ENCODE measurements at places on chromosomes 6 and 20.

GRCh38 chr6:37648465-37649330 lies 49.0 kb downstream of the MDGA1 start:
- DNase-seq = no peak

DNA sequence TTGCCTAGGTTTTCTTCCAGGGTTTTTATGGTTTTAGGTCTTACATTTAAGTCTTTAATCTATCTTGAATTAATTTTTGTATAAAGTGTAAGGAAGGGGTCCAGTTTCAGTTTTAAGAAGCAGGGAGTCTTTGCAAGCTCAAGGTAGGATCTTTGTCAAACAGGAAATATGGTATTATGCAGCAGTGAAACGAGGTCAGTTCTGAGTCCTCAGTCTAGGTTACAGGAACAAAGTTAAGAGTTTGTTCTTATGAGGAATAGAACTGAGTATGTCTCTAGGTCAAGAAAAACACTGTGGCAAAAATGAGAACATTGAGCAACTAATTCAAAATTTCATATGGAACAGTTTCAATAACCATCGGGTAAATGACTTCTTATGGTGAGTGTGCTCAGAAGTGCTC lies 63.6 kb downstream of the GCLC start:
- DNase-seq = no peak

DNA sequence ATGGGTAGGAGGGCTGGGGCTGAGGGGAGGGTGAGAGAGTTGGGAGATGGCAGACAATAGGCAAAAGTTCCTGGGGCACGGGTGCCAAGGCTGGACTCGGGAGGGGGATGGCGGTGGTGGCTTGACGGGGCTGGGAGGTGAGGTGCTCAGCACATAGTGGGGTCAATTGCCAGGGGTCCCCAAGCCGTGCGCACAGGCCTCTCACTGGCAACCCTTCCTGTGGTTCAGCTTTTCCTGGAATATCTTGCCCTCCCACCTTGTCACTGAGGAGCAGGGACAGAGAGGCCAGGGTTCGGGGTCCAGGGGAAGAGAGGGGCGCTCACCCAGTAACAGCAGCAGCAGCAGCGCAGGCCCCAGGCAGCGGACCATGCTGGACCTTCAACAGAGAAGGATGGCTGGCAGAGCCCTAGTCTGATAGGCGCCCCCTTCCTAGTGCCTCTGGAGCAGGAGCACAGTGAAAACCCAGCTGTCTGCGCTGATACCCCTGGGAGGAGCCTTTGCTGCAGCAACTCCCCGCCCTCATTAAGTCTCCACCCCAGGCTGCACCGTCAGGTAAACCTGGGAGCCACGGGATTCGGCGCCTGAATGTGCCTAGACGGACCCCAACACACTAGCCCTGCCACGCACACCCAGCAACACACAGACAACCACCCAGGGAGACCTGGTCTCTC lies at the start of gene GFRA4:
Gene GFRA4, minus strand, starts transcription at position 369 of the 671 bp plus-strand sequence. Its CDS starts 0 bp downstream, at position 369.
- DNase-seq = no peak

DNA sequence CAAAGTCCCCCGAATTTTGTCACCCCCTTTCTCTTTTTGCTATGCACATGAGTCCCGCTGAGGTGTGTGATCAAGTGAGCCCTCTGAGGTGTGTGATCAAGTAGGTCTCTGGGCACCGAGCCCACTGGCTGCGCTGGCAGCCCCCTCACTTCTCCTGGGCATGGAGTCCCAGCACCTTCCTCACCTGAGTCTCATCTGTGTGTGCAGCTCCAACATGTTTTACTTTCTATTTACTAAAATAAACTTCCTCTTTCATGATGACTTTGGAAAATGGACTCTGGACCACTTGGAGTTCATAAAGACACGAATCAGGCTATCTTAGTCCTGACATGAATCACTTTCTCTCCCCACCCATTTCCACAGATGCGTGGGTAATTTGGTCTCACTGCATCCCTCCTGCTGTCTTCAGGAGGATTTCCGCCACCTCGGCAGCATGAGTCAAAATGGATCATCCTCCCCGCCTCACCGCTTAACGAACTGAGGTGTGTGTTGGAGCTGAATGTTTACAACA lies 39.8 kb downstream of the PRDM1 start:
- DNase-seq = no peak

- DNase-seq = no peak
Observed at GRCh38 chr20:43894491-43894890, 20.2 kb upstream of the TOX2 start.

DNA sequence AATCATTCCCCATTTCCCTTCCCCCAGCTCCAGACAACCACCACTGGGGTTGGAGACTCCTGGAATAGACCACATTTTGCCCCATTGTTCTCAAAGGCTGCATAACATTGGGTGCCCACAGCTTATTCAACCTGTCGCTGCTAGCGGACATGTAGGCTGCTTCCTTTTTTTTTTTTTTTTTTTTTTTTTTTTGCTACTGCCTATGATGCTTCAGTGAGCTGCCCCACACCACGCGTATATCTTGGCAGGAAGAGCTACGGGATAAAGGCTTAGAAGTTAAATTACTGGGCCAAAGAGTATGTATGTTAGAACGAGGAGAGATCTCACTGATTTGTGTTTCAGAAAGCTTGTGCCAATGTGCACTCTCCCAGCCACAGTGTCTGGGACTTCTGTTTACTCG lies 7.0 kb downstream of the LBP start:
- no peak for DNase-seq

- DNase-seq = no peak
Observed at GRCh38 chr6:158492881-158493280, 67.0 kb upstream of the TMEM181 start.

DNA sequence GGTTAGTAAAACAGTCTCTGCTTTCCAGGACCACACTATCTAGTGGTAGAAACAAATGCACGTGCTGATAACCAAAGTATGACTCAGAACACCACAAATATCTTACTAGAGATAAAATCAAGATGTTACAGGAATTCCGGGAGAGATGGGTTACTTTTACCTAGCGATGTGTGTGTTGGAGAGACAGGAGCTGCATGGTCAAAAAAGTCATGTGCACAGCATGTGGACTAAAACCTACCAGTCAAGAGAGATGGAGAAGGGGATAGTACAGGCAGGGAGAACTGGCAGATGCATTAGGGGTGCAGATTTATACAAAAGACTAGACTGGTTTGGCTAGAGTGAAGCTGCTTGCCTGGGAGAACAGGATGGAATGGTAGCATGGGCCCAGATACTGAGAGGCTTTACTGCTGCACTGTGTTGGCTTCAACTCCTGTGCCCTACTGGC lies 75.3 kb upstream of the MRAP2 start:
- DNase-seq = peak; percentile 3

DNA sequence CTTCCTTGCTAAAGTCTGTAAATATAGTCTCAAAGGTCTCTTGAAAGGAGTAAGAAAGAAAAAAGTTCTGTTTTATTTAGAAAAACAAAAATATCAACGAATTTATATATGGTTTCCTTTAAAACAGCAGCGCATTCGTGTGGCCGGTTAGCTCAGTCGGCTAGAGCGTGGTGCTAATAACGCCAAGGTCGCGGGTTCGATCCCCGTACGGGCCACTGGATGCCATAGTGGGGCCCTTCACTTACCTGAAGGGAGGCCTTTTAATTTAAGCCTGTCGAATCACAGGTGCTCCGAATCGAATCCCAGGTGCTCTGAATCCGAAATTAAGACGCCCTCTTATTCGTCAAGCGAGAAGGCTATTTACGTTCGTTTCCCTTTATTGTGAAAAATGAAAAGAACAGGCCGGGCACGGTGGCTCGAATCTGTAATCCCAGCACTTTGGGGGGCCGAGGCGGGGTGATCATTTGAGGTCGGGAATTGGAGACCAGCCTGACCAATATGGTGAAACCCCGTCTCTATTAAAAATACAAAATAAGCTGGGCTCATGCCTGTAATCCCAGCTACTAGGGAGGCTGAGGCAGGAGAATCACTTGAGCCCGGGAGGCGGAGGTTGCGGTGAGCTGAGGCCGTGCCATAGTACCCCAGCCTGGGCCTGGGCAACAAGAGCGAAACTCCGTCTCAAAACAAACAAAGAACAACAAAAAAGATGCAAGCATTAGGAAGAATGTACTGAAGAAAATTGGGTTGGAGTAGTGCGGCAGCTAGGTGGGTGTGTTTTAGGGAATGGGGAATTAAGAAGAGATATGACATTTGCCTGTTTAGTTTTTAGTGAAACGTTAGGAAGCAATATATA lies 195.8 kb upstream of the ZNF184 start:
- DNase-seq = peak; percentile 63

- DNase-seq = no peak
Observed at GRCh38 chr6:161802231-161802630, 528.4 kb upstream of the AGPAT4 start.

GRCh38 chr6:9292975-9293374 lies 857.6 kb upstream of the SLC35B3 start:
- DNase-seq = no peak

DNA sequence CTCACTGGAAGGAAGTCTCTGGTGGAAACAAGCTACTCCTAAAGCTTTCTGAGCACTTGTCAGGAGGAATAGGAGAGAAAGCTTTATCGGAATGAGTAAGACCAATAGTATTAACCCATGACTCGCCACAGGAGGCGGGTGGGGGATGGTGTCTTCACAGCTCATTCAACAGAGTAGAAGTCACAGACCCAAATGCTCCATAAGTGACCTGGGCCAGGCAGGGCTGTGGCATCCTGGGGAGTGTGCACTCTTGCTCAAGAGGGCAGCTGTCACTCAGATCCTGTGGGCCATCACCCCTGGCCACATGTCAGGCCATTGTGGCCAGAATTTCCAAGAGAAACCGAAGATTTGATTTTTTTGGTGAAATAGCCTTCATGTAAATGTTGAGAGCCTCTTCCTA lies 116.0 kb downstream of the SYCP2 start:
- DNase-seq = no peak

DNA sequence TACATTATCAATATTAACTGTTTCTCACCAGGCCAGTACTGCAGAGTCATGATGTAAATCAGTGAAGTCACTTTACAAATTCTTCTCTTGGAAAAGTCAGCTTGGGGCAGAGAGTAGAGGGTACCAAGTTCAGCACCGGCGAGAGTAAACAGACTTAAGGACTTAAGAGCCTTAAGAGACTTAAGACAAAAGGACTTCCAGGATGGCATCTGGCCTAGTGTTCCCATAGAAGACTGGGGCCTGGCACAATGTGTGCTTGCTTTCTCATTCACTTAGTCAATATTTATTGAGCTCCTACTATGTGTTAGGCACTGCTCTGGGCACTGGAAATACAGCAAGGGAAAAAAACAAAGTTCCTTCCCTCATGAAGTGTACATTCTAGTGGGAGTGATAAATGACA lies 1.4 kb upstream of the SNPH start:
- no peak for DNase-seq

DNA sequence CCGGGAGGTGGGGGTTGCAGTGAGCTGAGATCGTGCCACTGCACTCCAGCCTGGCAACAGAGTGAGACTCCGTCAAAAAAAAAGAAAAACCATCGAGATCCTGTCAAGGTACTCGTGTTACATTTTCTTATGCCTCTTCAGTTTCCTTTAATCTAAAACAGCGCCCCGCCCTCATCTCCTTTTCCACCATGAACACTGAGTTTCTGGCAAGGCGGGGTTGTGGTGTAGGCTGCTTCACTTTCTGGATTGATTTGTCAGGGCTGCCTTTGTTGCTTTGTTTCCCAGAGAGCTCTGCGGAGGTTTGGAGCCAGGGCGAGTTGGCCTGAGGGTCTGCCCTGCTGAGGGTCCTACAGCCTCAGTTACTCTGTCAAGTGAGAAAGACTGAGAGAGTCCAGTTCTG lies 8.9 kb downstream of the ITPR3 start:
- DNase-seq = no peak

DNA sequence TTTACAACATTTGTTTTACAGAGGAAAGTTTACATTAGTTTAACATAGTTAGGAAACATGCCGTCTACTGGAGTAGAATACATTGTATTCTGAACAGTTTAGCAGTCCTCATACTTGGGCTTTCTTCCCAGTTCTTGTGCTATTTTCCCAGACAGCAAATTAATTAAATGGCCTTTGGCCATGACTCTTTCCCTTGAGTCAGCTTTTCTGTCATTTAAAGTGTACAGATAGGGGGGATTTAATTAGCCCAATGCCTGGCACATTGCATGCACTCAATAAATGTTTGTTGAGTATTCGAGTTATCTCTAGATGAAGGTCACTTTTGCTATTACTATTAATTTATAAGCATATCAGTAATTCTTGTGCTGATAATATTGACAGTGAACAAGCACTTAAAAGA lies 1.6 kb downstream of the TMEM244 start:
- no peak for DNase-seq

DNA sequence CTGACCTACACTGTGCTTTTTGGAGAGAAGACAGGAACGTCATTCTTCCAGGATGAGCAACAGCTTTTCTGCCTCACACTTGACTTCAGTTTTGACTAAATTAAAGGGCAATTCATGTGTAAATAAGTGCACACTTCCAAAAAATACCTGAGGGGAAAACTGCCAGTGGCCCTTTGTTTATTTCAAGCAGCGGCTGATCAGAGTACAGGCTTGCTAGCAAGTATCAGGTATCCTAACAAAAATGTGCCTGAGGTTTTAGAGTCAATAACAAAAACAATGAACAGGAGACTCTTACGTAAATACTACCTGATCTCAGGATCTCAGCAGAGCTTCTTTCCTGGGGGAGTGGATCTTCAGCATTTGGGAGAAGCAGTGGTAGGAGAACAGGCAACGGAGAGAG lies 12.4 kb downstream of the LY86 start:
- no peak for DNase-seq

DNA sequence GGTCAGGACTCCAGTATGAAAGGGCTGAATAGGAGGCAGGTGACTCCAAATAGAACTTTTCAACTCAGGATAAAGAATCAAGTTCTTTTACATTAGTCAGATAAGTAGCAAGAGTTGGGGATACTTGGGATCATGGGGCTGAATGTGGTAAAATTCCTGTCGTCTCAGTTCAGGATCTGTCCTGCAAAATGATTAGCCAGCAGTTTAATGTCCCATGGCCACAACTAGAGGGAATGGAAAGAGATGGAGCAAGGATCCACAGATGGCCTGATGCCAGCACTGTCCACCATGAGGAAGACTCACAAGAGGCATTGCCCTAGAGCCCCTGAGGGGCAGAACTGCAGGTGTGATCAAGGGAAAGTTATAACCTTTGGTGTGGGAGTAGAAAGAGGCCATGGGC lies 2.1 kb downstream of the DEFB121 start:
- DNase-seq = no peak

GRCh38 chr6:152122434-152122833 lies 315.0 kb downstream of the ESR1 start:
- no peak for DNase-seq

DNA sequence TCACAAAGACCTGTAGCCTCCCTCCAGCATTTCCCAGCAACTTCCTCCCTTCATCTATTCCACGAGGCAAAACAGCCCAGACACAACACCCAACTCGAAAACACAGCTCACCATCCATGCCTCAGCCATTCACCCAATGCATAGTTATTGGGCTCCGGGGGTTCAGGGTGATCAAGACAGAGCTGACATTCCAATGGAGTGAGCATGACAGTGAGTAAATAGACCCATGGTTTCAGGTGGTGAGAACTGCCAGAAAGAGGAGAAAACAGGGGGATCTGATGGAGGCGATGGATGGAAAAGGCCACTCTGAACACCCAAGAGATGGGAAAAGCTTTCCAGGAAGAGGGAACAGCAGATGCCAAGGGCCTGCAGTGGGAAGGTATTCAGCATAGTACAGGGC lies 5.9 kb downstream of the CASS4 start:
- peak; percentile 67 for DNase-seq

All from HCEC 1CT (cell line).